Activated CD8-positive, alpha-beta memory T cell treated with anti-CD3 and anti-CD28 coated beads for 24 hours (primary cell): ENCODE measurements at places on chromosomes 11 and 22.
A peak's percentile ranks its signal among the peaks of the same experiment; 100 is the strongest.

DNA sequence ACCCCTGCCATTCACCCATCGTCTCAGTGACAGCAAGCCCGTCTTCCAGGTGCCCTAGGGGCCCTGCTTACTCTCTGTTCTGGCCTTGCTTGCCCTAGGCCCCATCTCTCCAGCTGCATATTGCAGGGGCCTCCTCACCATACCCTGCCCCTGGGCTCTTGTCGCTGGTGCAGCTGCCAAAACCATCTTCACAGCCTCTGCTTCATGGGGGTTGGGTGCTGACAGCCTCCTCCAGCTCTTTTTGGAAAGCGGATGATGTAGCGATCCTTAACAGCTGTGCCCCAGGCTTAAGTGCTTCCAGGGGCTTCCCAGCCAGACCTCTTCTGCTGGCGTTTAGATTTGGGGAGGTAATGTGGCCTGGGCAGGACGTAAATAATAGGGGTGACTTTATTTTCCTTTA lies 61.2 kb upstream of the SUSD2 start:
- no peak for DNase-seq

DNA sequence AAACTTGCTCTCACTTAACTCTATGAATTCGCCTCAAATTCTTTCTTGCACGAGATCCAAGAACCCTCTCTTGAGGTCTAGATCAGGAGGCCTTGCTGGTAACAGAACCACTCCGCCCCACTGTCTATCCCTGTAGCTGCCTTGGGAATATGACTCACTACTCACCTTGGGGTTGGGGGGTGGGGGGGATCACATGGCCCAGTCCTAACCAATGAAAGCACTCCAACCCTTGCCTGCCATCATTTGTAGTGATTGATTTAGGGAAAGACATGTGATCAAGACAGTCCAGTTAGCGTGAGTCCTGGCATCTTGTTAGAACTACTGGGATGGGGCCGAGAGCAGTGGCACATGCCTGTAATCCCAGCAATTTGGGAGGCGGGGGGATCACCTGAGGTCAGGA lies 4.8 kb upstream of the MRTFA start:
- no peak for DNase-seq

GRCh38 chr11:122023614-122024250 lies 92.3 kb downstream of the BLID start:
- DNase-seq: no peak

DNA sequence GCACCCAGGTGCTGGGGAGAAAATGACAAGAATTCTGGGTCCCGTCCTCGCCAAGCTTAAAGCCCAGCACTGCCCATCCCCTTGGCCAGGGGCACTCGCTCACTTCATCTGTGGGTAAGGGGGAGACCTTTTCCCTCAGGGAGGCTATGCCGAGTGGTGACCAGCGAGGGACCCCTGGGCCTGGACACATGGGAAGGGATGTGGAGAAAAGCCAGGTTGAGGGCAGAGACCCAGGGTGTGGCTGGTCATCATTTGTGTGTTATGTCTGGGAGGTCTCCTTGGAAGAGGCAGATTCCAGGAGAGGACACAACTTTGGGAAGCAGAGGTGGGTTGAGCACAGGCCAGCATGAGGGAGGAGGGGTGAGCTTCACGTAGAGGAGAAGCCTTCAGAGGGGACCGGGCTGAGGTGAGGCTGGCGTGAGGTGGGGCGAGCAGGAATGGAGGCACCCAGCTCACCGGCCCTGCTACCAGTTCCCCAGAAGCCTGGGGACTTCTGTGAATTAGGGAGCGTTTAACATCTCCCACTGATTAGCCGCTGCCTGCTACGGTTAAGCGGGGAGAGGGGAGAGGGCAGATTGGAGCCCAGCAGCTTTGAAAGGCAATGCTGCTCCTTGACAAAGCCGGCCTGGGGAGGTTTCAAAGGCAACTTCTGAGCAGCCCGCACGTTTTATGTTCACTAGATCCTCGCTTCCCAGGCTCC lies 25.8 kb upstream of the NECTIN1 start:
- no peak for DNase-seq

- peak; percentile 56 for DNase-seq
Measured at GRCh38 chr11:76597533-76598425, 72.8 kb downstream of the LRRC32 start.

GRCh38 chr22:49685116-49685515 lies 142.6 kb downstream of the BRD1 start:
- DNase-seq: no peak

GRCh38 chr11:76857781-76858410 lies 2.8 kb upstream of the ACER3 start:
- DNase-seq: no peak

- no peak for DNase-seq
Measured at GRCh38 chr11:31118566-31118965, 251.0 kb downstream of the DCDC1 start.

DNA sequence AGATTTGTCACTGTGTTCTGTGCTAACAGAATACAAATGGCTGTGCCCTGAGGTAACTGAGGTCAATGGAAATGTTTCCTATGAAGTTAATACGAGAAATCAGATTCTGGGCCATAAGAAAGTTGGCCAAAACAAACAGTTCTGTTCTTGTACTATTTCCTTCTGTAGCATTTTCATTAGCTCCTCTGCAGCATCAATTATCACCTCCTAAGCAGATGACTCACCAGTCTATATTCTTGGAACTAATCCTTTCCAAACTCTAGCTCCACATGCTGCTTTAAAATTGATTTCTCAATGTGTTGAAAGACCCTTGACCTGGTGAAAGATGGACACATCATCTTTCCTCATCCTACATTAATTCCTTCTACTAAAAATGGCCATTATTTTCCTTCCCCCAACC lies 736.0 kb downstream of the NELL1 start:
- DNase-seq: no peak

DNA sequence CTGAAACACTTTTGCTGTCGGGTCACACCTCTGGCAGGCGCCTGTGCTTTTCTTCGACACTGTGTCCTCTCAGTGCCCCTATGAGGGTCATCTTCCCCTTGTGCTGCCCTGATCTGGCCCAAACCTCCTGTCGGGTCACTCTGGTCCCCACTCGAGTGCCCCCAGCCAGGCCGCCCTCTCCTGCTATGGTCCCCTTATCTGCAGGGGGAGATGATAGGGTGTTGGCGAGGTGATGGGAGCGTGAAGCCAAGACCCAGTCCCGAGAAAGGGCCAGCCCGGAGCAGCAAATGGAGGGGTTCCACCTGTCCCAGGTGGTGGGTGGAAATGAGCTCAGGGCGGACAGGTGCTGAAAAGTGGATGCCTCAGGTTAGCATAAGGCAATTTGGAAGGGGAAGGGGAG lies 9.7 kb downstream of the NADSYN1 start:
- DNase-seq: no peak

- DNase-seq: no peak
Measured at GRCh38 chr22:21702700-21703683, 32.6 kb downstream of the YPEL1 start.

DNA sequence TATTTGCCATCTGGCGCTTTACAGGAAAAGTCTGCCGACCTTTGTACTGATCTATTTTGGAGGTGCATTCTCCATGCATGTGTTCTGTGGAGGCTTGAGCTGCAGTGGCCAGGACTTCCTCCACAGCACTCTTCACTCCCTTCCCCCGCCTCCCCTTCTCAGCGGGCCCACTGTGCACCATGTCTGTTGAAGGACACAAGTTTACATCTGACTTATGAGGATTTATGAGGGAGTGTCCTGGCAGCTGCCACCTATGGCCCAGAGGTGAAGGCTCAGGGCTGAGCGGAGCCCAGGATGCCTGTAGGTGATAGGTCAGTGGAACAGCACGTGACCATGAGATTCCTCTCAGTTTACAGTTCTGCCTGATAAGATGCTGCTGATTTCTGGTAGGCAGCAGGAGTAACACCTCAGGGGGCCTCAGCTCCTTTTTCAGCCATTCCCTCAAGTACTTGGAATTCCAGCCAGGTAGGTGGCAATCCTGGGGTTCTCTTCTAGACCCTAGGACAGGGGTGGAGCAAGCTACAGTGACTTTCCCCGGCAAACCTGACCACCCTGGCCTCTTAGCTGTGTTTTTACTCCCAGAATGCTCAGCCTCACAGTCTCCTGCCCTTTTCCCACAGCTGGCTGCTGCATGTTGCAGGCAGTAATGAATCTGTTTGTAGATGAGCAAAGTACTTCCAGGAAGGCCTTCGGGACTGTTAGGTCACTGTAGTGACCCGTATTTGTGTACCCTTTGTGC lies 59.9 kb downstream of the PPFIBP2 start:
- no peak for DNase-seq

GRCh38 chr11:93902921-93903320 lies 52.5 kb upstream of the VSTM5 start:
- no peak for DNase-seq

GRCh38 chr22:43151251-43152002 lies at the start of gene TSPO:
Gene TSPO, plus strand, starts transcription at chr22:43151559. Its CDS starts 7,680 bp downstream, at chr22:43159239.
- DNase-seq: peak; percentile 84

GRCh38 chr11:61027141-61027840 lies 55.8 kb downstream of the CD6 start:
- DNase-seq: peak; percentile 79

DNA sequence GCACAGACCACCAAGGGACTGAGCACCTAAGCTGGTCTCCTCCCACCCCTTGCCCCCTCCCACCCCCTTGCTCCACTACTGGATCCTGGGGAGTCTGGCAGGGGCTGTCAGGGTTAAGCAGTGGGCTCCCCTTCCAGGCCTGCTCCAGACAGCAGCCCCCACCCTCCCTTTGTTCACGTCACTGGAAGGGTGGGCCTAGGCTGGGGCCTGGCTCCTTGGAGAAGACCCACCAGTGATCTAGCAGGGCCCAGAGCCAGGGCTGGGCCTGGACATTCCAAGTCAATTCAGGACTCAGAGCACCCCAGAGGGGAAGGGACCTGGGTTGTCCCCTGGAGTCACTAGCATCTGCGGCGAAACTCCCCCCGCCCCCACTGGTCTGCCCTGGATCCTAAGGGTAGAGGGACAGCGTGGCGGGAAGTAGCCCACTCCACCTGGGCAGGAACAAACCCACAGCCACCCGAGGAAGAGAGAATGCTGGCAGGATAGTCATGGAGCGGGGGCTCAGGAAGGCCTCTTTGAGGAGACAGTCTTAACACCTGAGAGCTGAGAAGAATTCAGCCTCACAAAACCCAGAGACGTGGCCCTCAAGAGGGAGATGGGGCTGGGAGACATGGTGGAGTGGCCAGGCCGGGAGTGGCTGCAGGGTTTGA lies 45.8 kb downstream of the IGLL1 start:
- no peak for DNase-seq

- no peak for DNase-seq
Measured at GRCh38 chr11:92867913-92868619, 101.4 kb upstream of the MTNR1B start.

- no peak for DNase-seq
Measured at GRCh38 chr11:2182692-2183474, 11.3 kb upstream of the TH start.

DNA sequence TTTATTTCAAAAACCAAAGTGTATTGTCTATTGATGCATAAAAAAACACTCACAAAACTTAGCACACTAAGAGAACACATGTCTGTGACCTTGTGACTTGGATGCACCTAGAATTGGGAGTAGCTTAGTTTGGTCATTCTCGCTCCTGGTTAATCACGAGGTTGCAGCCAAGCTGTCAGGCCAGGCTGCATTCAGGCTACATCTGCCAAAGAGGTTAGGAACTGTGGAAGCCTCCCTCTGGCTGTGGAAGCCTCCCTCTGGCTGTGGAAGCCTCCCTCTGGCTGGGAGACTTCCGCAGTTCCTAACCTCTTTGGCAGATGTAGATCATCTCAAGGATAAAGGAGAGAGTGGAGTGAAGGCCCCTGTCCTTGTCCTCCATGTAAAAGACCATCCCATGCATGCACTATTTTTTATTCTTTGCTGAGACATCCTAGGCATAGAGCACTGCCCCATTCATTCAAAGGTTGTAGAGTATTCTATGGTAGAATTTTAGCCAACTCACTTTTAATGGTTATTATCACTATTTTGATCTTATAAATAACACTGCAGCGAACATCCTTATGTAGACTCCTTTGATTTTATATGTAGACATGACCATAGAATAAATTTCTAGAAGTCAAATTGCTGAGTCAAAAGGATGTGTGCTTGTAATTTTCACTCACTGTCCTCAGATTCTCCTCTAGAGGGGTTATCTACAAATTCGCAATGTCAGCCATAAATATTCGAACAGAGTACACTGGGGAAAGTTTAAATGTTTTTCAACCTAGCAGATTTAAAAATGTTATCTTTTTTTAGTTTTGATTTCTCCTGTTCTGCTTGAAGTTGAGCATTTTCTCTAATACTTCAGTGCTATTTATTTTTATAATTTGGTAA lies 63.0 kb upstream of the IGLL5 start:
- no peak for DNase-seq

DNA sequence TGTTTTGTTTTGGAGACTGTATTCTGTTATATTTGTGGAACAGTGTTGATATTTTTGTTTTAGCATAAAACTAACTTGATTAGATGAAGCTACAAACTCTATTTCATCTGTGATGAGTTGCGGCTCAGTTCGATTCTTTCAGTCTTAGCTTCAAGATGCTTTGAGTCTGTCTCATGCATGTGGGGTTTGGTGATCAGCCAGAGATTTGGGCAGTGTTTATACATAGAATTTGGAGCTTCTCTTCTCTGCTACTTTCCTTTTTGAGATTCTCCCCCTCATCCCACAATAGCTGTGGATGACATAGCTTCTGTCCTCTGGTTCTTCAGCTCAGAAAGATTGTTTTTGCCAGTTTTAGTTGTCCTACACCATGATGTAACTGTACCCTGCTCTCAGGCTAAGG lies 90.4 kb downstream of the ARHGAP20 start:
- no peak for DNase-seq

DNA sequence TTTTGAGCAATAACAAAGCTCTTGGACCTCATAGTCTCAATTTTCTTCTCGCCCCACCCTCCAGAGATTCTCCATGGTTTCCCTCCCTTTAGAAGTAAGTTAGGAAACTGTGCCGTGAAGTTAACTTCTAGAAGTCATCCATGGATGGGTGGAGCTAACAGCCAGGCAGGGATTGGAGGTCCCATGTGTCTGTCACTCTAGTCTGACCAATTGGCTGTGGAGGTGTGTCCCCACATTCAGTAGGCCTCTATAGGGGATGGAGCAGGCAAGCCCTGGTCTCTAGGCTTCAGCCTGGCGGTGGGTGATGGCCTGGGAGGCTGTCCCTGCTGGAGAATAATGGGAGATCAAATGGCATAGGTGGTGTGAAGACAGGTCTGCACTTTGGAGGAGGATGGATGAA lies 50.7 kb downstream of the TP53I11 start:
- DNase-seq: peak; percentile 62

- no peak for DNase-seq
Measured at GRCh38 chr11:124753205-124753604, 1.1 kb upstream of the VSIG2 start.

DNA sequence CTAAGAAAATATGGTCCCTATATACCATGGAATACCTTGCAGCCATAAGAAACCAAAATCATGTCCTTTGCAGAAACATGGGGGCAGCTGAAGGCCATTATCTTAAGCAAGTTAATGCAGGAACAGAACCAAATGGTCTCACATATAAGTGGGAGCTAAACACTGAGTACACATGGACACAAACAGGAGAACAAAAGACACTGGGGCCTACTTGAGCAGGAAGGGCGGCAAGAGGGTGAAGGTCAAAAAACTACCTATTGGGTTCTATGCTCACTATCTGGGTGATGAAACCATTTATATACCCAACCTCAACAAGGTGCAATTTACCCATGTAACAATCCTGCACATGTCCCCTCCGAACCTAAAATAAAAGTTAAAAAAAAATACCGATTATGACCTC lies 22.5 kb downstream of the GAS2 start:
- DNase-seq: no peak
